ENCODE measurements at places on chromosomes 2 and 18. TPM values are rescaled to one million over a fixed set of nuclear protein-coding genes. Genes with fewer than 3 reads are reported as not detected.
A peak's percentile ranks its signal among the peaks of the same experiment; 100 is the strongest.

DNA sequence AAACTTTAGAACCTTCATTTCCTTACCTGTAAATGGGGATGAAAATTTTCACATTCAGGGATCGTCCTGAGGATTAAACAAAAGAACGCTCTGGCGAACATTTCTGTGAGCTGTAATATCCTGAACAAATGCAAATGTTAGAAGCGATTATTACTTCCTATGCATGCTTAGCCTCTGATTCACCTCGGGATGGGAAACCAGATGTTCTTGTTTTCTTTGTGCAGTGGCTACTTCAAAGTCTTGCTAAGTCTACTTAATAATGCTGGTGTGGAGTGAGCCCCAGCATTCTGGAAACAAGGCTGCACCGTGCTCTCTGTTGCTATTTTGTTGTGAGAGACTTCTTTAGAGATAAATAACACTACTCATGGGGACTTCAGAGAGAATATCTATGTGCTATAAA lies 119.1 kb upstream of the PELI1 start:
- H3K4me3 ChIP-seq, result no peak overlapping the region
- no peaks in the 10 kb centered on the region for H3K36me3 ChIP-seq
- H3K4me1 ChIP-seq, result peaks cover 8% of the 10 kb centered on the region
- H3K27me3 ChIP-seq, result peaks cover 3% of the 10 kb centered on the region
- H3K27ac ChIP-seq, result no peak overlapping the region

DNA sequence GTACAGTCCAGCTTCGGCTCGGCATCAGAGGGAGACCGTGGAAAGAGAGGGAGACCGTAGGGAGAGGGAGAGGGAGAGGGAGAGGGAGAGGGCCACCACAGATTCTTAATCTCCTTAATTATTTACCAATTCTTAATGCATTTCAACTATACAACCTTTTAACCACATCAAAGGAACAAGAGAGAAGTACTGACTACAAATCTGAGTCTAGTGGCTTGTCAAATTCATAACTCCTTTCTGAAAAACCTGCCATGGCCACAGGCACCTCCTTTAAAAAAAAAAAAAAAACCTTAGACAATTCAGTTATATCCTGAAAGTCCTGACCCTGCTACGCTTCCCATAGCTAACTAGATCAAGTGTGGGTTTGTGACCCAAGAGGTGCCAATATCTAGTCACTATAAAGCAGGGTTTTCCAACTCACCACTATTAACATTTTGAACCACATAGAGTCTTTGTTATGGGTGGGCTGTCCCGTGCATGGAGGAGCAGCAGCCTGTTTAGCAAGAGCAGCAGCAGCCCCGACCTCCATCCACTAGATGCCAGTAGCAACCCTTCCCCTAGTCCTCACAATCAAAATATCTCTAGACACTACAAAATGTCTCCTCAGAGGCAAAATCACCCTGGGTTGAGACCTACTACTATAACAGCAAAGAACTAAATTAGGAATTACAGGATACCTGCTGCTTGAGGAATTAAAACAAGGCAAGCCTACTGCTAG lies 6.8 kb downstream of the ESCO1 start:
- H3K4me1 ChIP-seq, result no peaks in the 10 kb centered on the region
- H3K27ac ChIP-seq, result peak overlapping the region; percentile 45
- no peaks in the 10 kb centered on the region for H3K27me3 ChIP-seq

GRCh38 chr2:77443076-77443475 lies 79.1 kb downstream of the LRRTM4 start:
- H3K27me3 ChIP-seq, result no peaks in the 10 kb centered on the region
- no peak overlapping the region for H3K4me3 ChIP-seq

DNA sequence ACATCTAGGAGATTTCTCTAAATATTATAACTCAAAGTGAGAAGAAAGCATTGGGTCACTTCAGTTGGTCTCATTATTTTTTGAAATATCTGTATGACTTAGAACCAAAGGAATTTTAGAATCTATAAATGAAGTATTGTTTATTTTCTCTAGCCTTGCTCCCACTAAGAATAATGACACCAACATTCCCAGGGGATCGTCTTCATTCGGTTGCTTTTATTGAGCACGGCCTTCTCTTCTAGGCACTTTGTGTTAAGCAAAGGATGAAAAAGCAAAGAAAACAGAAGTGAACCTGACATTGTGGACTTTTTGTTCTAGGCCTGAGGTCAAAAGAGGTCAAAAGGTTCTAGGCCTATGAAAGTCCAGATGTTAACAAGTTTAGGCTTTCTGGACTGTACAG lies 231.9 kb downstream of the GALR1 start:
- no peaks in the 10 kb centered on the region for H3K36me3 ChIP-seq
- no peak for DNase-seq
- peaks cover 8% of the 10 kb centered on the region for H3K4me1 ChIP-seq
- no peak overlapping the region for H3K4me3 ChIP-seq

Gene CYRIA
- total RNA-seq, result 2.0 TPM

Gene REG1B
- total RNA-seq, result not detected

GRCh38 chr18:3819961-3820360 lies 370.0 kb downstream of the TGIF1 start:
- H3K27ac ChIP-seq, result peak overlapping the region; percentile 53
- no peaks in the 10 kb centered on the region for H3K36me3 ChIP-seq
- no peaks in the 10 kb centered on the region for H3K27me3 ChIP-seq
- H3K4me3 ChIP-seq, result no peak overlapping the region

Gene BUB1
- total RNA-seq, result 25.4 TPM

Measured in progenitor cell of endocrine pancreas (in vitro differentiated cells).